ENCODE measurements at places on chromosomes 5 and 9.

DNA sequence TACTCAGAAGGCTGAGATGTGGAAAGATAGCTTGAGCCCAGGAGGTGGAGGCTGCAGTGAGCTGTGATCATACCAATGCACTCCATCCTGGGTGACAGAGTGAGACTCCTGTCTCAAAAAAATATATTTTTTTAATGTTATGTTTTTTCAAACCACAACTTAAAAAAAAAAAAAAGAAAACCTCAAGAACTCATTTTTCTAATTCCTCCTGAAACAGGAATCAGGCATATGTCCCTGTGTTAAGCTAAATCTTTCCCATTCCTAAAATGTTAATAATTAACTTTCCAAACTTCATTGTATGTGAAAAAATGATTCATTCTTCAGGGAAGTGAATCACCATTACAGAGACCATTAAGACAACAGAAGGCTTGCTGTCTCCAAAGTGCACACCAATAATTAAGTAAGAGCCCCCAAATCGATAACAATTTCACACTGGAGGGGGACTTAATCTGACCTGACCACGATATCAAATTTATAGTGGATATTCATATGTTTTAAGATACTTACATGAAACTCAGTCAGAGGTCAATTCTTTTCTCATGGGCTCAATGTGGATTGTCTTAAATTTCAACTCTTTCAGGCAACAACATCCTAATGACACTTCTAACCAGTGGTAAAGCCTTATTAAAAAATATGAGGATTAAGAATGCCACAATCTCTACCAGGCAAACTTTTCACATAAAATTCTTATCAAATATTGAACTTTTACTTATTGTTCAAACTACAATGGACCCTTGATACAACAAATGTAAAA is 5.2 kb downstream of the CEMIP2 start:
- DNase-seq = no peak

DNA sequence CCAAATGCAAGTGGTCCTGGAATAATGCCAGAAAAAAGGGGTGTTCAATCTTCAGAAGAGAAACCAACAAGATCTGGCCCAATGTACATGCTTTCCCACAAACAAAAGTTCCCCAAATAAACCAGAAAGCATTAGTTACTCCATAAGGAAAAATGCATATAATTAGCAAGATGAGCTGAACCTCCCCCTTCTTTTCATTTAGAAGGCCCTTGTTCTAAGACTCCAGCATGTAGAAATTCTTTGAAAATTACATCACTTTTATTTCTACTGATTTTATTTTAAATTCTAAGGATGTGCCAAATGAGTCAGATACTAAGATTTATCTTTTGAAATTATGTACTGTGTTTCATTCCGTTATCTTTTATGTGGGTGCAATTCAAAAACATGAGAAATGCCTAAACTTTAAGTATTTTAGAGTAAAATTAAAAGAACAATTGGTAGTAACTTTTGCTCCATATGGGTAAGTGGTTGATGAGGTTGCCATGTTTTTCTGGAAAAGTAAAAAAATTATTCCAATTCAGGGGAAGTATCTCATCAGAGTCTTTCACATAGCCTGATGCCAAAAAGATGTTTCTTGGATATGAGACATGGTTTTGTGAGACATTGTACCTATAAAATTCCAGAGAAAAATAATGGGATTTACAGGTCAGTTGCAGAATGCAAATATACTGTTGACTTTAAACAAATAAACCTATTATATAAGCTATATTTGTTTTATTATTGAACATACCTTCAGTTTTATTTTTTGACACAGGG is 106.5 kb upstream of the CCDC112 start:
- DNase-seq = no peak

DNA sequence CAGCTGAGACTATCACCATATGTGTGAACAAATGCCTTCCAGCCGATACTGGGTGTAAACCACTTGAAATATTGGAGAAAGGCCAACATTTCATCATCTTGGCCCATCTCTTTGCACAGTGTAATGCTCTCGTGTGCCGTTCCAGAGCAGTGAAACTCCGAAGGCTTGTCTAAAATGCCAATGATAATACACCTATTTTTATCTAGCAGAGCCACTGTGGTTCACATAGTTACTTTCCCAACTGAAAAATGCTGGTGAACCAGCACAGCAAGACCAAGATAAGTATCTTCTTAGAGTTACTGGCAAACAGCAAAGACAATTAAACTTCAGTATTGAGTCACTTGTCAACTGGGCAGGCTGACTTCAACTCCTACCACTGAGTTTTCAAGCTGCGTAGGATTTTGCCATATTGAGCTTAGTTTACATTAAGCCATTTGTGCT is 379.9 kb upstream of the ACTBL2 start:
- no peak for DNase-seq

- no peak for DNase-seq
These were observed 373.2 kb upstream of the ACTBL2 start for GRCh38 chr5:57855831-57856230.

DNA sequence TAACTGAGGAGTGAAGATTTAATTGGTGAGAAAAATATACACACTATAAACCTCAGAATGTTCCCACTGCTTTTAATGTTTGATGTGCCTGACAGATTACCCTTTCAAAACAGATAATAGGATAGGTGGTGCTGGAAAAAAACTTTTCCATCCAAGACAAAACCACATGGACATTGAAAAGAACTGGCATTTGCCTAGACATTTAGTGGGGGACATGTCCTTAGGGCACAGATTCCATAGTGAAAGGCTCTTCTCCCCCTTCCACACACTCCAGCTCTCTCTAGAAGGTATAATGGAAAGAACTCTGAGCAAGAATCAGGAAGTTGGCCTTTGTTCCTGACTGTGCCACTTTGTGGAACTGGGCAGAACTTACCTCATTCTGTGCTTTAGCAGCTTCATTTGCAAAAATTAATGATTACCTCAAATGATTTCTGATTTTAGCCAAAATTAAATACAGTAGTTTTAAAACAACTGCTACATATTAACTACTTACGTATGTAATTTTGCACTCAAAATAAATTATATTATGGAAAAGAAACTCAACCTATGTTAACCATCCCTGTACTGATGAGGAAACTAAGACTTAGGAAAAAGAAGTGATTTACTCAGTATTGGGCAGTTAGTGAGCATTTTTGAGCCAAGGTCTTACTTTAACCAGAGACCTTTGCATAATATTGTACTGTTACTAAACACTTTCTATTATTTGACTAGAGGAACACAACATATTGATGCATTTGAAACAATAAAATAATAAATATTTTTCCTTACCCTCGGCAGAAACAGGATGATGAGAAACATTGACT is 43.3 kb downstream of the TMC1 start:
- no peak for DNase-seq

DNA sequence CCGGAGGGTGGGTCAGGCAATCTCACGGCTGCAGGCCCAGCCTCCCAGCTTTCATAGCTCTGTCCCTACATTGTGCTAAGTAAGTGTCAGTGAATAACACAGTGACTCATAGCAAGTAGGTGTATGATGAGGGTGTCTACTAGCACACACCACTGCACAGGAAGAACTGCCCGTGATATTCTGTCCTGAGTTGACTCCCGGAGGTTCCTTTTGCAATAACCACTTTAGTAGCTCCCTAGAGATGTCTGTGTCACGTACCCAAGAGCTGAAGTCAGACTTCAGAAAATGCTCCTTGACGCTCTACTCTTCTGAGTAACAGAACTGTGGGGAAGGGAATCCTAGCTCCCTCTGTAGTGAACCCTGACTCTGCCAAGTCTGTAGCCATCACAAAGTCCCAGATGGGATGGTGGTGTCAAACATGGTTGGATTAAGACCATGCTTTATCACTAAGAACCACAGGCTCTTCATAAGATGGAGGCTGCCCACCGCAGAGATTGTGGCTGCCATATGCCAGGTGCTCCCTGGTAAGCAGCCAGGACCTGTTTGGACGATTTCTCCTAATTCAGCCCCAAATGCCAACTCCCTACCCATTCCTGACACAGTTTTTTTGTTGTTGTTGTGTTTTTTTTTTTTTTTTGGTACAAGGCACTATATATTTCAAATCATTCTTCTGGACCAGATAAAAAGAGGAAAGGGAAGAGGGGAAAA is 352.6 kb upstream of the PANK3 start:
- DNase-seq = no peak

All from activated naive CD8-positive, alpha-beta T cell treated with anti-CD3 and anti-CD28 coated beads, Interleukin-2, amount 10 ng/mL, durations not matched to agents 7 days and 5 days (primary cell).